ENCODE measurements at places on chromosomes 6 and 20. TPM values are rescaled to one million over a fixed set of nuclear protein-coding genes. Genes with fewer than 3 reads are reported as not detected.

Gene FOXC1
- total RNA-seq: 1.7 TPM

Gene CENPQ
- 3.0 TPM for total RNA-seq

Gene SHLD1
- 8.0 TPM for total RNA-seq

DNA sequence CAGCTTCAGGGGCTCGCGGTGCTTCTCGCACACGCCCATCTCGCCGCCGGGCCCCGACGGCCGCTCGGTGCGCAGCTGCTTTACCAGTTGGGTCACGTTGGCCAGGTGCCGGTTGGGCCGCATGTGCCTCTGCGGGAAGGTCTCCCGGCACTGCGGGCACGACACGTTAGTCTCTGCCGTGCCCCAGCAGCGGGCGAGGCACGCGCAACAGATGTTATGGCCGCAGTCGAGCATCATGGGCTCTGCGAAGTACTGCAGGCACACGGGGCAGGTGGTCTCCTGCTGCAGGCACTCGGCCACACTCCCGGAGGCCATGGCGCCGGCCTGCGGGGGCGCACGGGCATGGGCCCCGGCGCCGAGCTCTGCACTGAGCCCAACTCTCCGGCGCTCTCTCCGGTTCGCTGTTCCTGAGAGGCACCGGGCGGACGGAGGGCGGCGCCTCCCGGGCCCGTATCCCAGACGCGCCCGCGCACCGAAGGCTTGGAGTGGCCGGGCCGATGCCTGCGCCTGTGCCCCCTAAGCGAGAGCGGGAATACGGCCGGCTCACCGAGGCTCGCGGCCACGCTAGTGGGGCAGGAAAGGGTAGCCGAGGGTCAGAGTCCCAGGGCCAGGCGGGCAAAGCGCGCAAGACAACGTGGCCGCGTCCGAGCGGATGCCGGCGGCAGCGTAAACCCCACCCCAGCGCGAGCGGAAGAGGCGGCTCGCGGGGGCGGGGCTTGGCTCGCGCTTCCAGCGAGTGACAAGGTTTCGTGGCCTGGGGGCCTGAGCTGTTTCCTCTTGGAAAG is at the start of gene TRIM27:
Gene TRIM27 (minus strand): TSS at position 668 of the 785 bp plus-strand sequence. CDS start 353 bp downstream, at position 315.
- DNase-seq: peak; percentile 93

DNA sequence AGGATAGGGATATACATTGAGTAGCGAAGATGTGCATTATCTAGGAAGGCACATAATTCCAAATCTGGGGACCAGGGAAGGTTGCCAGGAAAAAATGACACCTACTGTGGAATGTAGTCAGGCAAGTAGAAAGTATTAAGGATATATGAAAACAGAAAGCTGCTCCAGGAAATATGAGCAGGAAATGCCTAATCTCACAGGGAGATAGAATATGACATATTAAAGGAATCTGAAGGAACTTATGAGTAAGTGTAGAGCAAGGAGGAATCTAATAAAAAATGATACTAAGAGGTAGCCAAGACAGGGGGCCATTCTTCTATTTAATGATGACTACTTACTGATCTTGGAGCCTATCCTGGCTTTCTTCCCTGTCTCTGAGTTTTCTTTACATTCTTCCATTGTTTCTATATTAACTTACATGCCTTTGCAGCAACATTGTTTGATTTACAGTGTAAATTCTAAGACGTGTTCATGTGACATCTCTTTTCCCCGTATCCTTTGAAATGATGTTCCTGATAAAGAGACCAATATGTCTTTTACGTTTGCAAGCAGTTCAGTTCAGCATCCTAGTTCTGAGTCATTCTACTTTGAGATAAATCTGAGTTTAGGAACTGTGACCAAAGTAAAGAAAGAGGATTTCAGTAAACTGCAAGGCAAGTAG is 58.6 kb downstream of the TINAG start:
- DNase-seq: no peak
